ENCODE measurements at places on chromosomes 5 and 9.

- no peak for DNase-seq
These were observed 77.5 kb downstream of the GNAQ start for GRCh38 chr9:77954013-77954665.

DNA sequence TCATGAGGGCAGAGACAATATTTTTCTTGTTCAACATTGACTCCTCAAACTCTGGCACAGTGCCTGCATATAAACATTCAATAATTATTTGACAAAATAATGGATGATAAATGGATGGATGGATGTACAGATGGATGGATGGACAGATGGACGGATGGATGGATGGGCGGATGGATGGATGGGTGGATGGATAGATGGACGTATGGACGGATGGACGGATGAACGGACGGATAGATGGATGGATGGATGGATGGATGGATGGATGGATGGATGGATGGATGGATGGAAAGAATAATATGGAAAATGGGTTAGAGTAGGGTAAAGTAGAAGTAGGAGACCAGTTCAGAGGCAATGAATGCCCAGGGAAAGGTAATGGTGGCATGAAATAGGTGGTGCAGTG is 589.2 kb downstream of the EBF1 start:
- DNase-seq, result no peak

GRCh38 chr5:6176102-6176693 is 202.1 kb downstream of the MED10 start:
- no peak for DNase-seq

- no peak for DNase-seq
These were observed 123.6 kb upstream of the CCDC112 start for GRCh38 chr5:115419846-115420585.

- DNase-seq, result no peak
These were observed 337.5 kb upstream of the ADAMTSL1 start for GRCh38 chr9:18136354-18136994.

- no peak for DNase-seq
These were observed 13.7 kb downstream of the FOXD1 start for GRCh38 chr5:73434907-73435306.

GRCh38 chr5:56402266-56403220 is 169.4 kb upstream of the ANKRD55 start:
- no peak for DNase-seq

GRCh38 chr5:61402244-61402823 is 70.3 kb downstream of the ZSWIM6 start:
- no peak for DNase-seq

DNA sequence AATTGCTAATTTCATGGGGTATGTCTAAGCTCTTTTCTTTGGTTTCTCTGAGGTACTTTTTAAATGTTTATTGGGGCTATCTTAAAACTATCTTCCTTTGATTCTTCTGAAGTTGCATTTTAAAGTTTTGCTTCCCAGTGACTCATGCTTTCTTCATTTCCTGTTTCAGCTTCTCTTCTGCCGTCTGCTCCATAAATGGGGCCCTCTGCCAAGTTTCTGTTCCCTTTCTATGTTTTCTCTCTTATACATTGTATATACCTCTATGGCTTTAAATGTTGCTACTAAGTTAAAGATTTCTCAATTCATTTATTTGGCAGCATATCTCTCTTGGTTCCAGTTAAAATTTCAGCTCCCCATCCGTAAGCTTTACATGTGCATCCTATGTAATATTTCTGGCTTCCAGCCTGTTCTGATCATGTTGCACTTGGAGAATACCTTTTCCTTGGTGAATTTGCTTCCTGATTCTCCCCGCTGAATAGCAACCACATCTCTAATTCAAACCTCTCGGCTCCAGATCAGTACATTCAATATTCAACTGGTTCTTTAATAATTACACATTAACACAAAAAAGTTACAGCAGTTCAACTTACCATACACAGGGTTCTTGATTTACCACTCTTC is 125.3 kb downstream of the ST8SIA4 start:
- DNase-seq, result no peak

- DNase-seq, result no peak
These were observed 23.9 kb downstream of the RNF130 start for GRCh38 chr5:180047667-180048066.

DNA sequence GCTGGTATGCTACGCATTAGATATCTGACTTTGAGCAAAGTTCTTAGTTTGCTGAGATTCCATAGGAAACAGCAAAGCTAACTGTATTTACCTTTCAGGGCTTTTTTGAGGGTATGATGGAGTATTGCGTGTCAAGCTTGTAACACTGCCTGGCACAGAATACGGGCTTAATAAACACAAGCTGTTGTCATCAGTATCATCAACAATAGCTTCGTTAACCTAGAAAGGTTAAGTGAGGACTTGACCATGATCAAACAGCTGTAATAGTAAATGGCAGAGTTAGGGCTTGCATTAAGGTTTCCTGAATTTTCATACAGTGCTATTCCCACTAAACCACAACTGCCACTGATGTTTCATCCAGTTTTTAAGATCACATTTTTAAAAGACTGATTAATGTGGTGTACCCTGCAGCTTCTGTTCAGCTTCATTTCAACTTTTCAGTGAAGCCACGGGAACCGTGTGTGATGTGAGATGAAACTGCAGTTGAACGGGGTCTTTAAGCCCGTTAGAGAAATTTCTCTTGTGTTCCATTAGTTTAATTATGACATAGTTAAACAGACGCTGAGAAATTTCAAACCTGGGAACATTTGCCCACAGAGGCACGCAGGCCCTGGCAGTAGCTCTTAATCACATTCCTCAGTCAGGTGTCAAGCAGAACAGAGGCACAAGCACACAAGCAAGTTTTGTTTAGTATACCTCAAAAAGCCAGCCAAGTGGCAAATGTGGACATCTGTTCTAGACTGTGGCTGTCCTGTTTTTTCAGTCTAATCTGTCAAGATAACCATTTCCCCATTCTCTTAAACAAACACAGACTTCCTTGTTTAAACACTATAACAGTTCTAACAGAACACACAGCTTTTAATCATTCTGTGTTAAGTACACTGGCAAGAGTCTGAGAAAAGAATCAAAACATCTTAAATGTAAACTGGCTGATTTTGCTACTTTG is 147.1 kb downstream of the ZNF608 start:
- no peak for DNase-seq

GRCh38 chr9:124723352-124723751 is 47.8 kb downstream of the NR6A1 start:
- no peak for DNase-seq

GRCh38 chr5:61328791-61329549 is 3.1 kb upstream of the ZSWIM6 start:
- no peak for DNase-seq

- no peak for DNase-seq
These were observed 38.0 kb upstream of the OSMR start for GRCh38 chr5:38807570-38808483.

- no peak for DNase-seq
These were observed 55.1 kb downstream of the ABCA1 start for GRCh38 chr9:104872656-104873488.

DNA sequence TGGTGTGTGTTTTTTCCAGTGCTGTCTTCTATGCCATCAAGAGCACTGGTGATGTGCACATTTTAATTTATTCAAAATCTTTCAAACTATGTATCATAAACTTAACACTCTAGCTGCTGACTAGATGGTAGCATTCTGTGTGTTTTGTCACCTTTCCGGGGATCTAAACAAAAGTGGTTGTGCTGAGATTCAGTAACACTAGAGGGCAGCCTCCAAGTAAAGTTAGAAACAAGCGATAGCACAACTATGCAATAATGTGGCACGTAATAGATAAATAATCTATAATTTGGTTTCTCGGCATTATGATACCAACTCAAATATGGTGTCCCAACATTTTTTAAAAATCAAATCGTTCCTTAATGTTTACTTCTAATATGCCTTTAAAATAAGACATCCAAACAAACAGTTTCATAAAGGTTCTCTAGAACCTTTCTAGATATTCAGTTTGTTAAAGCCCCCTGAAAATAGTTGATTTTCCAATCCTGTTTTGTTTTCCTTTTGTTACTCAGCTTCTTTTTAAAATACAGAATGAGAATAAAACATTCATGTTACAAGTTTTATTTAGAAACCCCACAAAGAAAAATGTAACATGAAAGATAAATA is 16.9 kb downstream of the SEMA6A start:
- no peak for DNase-seq

DNA sequence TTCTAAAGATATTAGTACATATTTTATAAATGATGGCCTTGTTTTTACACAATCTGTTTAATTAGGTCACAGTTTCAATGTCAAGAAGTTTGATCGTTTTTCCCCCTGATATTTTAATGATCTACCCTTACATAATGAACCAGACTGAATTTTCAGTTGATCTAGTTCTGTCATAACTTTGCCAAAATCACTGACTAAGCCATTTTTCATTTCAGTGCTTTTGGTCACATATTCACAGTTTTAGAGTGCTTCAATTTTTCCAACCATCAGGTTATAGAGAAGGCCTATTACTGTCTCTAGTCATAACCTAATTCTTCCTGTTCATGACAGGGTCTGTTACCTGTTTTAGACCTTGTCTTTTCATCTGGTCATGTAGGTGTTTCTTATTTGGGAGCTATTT is 577.9 kb upstream of the PTPRD start:
- DNase-seq, result no peak

DNA sequence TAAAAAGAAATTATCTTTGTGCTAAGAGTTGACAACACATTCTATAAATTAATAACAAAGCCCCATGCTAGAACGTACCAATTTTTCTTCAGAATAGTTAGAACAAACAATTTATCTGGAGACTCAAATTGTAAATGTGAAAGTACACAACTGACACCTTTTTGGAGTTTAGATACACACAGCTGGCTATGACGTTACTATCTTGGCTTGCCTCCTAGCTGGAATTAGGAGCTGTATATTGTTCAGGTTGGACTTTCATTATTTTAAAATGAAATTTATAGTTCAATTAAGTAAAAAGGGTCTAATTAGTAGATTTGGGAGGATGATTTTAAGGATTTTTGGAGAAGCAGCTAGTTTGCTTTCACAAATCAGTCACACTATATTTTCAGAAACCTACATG is 393.9 kb upstream of the RIOK2 start:
- no peak for DNase-seq

DNA sequence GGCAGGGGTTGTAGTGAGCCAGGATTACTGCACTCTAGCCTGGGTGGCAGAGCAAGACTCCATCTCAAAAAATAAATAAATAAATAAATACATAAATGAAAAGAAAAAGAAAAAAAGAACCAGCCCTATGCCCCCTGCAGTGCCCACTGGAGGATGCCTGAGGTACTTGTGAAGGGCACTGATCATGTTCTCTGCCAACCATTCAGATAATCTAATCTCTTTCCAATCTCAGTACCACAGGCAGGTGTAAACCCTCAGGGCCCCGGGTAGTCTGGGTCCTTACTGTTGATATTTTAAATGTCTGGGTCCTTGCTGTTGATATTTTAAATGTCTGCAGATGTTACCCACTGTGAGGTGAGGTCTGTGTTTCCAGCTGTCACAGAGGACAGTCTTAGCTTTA is 321.8 kb upstream of the ADCY2 start:
- DNase-seq, result no peak

DNA sequence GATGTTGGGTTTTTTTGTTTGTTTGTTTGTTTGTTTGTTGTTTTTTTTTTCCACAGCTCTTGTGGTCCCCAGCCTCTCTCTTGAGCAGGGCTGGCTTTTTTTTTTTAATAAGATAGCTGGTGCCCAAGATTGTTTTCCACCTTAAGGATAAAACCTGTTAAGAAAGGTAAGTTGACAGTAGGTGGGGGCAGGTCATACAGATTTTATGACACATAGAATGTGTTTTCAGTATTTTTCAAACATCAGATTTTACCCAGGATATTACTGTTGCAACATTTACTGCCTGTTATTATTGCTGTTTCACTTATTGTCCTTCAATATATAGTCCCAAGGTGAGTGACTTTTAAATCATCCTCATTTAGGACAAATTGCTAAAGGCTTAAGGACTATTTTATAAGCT is 3.9 kb upstream of the IL7R start:
- DNase-seq, result no peak

- DNase-seq, result no peak
These were observed 24.5 kb upstream of the DPYSL3 start for GRCh38 chr5:147534172-147534951.

GRCh38 chr5:157047898-157048297 is 11.0 kb downstream of the HAVCR1 start:
- DNase-seq, result no peak

DNA sequence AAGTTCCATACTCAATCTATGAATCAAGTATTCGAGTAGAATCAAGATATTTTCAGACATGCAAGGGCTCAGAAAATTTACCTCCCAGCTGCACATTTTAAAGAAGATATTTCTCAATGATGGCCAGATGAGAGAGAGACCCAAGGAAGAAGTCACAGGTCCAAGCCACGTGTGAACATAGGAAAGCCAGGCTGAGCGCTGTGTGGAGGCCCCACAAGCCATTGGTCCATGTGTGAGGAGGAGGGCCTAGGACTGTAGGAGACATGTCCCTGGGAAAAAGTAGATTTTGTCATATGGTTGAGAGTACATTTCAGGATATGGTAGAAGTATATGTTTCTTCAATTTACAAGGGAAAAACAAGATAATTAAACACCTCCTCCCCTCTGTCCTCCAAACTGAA is 115.8 kb upstream of the RPS23 start:
- DNase-seq, result no peak

GRCh38 chr9:79329861-79330260 is 241.9 kb upstream of the TLE4 start:
- no peak for DNase-seq

- DNase-seq, result no peak
These were observed 13.3 kb downstream of the CNOT8 start for GRCh38 chr5:154871734-154872133.

DNA sequence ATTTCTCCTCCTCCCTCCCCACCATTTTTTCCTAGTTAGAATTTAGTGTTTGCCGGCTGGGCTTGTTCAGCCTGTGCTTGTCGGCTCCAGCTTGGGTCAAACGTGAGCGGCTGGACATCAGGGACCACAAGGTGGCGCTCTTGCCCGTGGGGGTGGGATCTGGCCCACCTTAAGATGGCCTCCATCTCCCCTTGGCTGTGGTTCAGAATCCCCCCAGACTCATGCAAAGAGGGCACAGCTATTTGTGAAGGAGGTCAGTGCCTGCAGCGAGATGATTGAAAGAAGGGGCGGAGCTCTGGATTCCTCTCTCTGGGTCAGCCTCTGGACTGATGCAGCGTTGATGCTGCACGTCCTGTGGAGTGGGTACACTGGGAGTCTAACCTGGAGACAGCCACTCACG is 283.3 kb upstream of the TUT7 start:
- DNase-seq, result no peak

DNA sequence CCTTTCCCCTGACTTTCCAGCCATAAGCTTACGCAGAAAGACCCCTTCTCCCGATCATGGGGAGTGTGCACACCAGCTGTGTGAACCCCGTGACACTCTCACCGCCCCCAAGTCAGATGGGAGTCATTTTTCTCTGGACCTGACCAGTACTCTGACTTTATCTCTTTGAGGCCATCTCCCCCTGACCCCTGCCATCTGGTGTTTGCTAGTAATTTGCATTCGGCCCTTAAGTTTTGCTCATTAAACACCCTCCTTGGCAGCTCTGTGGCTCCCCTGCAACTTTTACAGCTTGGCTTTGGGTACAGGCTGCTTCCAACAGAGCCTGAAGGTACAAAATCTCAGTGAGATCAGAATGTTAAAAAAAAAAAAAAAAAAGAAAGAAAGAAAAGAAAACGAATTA is 43.9 kb downstream of the PDZD2 start:
- DNase-seq, result no peak

GRCh38 chr9:109574061-109574882 is 76.2 kb upstream of the PTPN3 start:
- DNase-seq, result no peak

- DNase-seq, result no peak
These were observed 102.2 kb downstream of the ADAMTS12 start for GRCh38 chr5:33789567-33789957.
